Tongue (tissue), 3 donors: ENCODE measurements at places on chromosomes 7 and 10. TPM values are rescaled to one million over a fixed set of nuclear protein-coding genes. Genes with fewer than 3 reads are reported as not detected.

GRCh38 chr10:30596013-30596412 is 33.5 kb downstream of the LYZL2 start:
- peak; percentile 54 for DNase-seq

DNA sequence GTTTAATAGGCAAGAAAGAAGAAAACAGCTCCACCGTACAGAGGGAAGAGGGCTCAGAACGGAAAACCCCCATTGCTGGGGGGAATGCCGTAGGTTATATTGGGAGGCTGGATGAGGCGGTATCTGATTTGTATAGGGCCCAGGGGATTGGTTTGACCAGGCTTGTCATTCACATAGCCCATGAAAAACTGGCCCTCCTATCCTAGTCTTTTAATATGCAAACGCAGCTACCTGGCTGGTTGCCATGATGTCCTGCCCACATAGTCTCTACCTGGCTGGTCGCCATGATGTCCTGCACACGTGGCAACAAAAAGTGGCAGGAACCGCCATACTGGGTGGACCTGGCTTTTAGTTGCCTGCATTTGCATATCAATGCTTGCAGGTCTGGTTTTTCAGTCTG is 84.7 kb downstream of the AUTS2 start:
- no peak for DNase-seq

- DNase-seq, result no peak
Observed at GRCh38 chr7:42407021-42407710, 170.2 kb upstream of the GLI3 start.

DNA sequence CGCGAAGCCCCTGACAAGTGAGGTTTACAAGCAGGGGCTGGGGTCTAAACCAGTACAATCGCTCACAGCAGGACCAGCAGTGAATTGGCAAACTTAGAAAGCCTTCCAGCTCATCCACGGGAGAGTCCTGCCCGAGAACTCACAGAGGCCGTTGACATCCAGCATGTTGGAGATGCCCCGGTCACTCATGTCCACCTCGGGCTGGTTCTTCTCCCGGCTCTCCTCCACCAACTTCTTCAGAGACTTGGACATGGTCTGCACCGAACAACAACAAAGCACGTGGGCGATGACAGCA is 447 bp downstream of the RSU1 start:
- no peak for DNase-seq

Gene VSIR
- 19.5 TPM for total RNA-seq
